CD4-positive, alpha-beta T cell treated with Interleukin-1 beta for 1 hour (primary cell): ENCODE measurements at places on chromosomes 7 and 10.

DNA sequence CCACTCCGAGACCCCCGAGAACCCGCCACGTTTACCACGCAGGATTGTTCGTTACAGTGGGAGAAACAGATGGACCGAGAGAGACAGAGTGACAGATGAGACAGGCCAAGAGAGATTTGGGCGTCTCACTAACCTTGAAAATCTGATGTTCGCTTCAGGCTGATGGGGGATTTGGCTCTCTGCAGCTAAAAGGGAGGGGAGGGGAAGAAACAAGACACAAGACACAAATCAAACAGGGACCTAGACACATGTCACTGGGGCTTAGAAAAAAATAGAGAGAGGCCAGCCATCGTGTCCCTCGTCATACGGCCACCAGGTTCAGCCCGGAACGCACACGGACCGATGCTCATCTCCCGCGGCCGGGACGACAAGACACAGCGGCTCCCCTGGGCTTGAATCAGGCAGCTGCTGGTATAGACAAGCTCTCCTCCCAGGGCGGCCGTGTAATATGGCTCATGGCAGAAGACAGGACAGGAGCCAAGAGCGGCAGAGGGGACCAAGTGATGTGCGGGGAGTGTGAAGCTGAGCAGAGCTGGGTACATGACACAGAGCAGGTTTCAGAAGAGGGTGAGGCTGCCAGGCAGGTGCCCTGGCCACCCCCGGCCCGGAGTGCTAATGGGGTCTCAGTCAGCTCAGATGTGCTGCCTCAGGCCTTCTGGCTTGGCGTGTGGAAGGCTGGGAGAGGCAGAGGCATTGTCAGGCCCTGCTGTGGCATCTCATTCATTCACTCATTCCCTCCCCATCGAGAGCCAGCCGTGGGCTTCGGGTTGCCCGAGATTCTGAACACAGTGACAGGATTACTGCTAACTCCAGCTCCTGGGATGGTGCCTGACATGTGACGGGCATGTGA lies 88.5 kb upstream of the GNA12 start:
- DNase-seq = no peak

DNA sequence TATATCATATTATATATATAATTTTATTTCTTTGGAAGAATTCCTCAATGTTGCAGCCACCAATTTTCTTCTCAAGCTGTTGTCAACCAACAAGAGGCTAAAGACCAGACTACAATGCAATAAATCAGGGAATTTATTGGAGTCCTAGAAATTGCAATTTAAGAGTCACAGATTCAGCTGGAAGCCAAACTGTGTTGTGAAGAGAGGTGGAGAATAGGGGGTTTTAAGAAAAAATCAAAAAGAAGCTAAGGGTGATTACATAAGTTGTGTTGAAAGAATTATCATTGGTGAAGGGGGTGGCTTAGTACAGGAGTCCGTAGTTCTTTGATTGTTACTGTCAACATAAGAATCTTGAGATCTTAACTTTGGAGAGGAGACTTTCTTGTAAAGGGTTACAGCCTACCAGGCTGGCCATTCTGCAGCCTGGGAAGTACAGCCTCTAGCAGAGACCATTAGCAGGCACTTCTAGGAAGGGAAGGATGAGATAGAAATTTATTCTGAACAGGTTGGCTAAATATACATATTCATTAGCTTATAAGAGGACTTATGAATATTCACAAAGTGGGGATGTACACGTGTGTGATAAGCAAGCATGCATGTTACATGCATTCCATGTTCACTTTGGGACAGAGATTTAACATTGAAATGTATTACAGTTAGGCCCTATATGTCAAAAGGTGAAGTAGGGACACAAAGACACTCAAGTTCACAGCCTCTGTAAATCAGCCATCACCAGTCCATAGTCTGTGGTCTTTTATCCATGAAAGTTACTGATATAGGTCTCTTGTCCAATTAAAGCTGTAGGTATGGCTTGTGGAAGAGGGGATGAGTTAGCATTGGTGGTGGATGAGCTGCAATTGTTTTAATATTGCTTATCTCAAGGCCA lies 8.3 kb upstream of the TMEM168 start:
- no peak for DNase-seq

GRCh38 chr10:71509444-71509843 lies 112.7 kb downstream of the CDH23 start:
- DNase-seq = no peak

DNA sequence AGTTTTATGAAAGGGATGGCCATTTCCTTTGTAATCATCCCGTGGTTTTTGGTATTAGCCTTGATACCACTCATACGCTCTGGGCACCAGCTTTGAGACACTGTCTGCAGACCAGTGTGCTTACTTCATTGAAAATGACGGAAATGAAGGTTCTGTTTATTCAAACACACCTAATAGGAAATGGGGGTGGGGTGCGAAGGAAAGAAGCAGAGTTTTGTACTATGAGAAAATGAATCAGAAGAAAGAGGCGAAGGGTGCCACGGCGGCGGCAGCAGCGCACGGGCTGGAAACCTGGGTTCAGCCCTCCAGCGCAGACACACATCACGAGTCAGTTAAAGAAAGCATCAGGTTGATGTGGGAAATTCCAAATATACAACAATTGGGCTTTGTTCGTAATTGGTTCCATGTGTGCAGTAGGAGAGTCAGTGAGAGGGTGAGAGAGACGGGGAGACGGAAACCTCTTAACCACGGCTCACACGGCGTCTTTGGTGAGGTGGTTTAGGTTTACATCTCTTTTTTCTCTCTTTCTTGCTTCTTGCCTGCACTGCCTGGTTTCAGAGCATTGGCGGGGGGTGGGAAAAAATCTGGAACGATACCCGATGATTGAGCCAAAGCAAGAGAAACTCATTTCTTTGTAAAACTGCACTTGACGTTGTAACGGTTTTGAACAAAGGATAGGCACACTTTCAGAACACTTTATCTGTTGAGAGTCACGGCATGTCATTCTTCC lies 321.2 kb downstream of the FRMD4A start:
- DNase-seq = peak; percentile 60

DNA sequence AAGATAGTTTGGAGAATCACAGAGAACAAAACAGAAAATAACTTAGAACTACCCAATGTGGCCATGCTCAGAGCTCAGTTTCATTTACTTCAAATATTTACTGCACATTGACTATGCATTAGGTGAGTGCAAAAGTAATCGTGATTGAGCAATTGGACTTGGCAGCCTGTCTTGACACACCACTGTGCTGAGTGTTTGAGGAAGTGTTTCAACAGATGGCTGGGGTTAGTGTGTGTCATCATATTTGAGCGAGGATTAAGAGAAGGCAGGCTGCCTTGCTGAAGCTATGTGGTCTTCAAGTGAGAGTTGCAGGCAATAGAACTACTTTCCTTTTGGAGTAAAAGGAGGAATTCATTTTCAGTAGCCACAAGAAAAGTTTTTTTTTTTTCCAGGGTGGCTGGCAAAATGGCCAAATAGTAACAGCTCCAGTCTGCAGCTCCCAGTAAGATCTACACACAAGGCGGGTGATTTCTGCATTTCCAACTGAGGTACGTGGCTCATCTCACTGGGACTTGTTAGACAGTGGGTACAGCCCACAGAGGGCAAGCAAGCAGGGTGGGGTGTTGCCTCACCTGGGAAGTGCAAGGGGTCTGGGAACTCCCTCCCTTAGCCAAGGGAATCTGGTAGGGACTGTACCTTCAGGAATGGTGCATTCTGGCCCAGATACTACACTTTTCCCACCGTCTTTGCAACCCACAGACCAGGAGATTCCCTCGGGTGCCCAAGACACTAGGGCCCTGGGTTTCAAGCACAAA lies 37.6 kb downstream of the AKR1C4 start:
- DNase-seq = peak; percentile 44
